ENCODE measurements at places on chromosomes 12 and 14.

GRCh38 chr14:101233021-101233366, 328.3 kb upstream of the DIO3 start:
- no peak for DNase-seq

- no peak for DNase-seq
Observed at GRCh38 chr14:34201909-34202637, 251.2 kb upstream of the EGLN3 start.

DNA sequence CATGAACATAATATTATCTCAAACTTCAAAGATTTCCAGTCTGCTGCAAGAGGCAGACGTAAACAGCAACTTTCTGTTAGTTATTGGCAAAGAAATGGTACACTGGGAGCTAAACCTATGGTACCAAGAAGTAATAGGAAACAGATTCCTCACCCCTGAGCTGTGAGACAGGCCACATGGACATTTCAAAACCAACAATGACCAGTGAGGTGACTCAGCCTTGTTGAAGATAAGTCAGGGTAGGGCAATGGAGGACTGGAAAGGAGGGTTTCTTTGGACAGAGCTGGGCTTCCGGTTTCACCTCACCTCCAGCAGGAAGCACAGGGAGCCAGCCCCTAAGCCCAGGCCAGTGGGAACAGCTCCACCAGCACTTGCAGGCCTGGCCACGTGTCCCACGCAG, 1320.5 kb downstream of the AACS start:
- DNase-seq: no peak

DNA sequence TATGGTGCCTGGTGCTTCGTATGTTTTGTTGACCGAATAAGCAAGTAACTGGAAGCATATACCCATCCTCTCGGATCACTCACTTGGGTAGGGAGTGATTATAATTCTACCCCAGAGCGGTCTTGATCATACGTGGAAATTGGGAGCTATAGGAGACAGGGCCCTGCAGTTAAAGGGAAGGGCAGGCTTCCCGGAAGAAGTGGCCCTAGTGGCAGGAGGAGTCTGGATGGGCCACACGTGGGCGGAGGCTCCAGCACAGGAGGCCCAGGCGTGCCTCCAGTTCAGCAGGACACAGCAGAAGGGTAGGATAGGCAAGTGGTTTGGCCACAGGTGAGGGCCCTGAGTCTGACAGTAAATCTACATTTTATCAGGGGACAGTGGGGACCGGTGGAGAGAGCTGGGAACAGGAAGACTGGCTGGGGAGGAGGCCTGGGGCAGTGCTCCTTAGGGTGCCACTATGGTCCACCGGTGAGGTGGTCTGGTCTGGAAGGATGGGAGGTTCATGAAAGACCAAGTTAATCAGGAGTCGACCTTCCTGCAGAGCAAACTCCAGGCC, 23.5 kb upstream of the YY1 start:
- no peak for DNase-seq

DNA sequence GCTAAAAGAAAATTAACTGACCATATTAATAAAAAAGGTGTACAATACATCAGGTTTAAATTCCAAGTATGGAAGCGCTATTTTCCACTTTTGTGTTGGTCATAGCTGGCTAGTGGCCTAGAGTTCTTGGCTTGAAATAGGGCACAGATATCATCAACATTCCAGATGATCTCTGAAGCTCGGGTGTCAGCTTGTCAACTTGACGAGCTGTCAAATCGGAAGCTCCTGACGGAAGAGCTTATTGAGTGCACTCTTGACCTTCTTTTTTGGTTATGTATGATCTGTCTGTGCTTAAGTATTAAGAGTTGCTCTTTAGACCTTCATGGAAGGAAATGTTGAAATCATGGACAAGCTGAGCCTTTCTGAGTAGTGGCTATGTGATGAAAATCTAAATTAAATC, 177.9 kb downstream of the APAF1 start:
- no peak for DNase-seq

- DNase-seq: no peak
Observed at GRCh38 chr12:92496790-92497189, 206.0 kb upstream of the PLEKHG7 start.

DNA sequence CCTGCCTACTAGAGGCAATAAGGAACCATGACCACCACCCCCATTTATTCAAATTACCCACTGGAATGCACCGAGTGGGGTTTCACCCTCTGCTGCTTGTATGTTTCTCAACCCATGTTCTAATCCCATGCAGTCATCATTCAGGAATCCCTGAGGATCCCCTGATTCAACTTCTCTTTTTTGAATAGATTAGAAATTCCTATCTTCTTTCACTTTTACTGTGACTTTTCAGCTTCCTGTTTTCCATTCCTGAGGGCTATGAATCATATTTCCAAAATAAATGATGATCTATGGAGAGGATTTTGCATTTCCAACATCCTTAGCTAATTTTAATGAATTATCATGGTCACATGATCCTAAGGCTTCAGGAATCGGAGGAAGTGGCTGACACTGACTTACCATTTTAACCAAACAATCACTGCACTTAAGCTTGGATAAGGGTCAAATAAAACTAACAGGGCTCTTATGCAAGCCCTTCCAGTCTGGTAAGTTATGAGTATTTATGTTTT, 19.4 kb upstream of the P2RX4 start:
- no peak for DNase-seq

DNA sequence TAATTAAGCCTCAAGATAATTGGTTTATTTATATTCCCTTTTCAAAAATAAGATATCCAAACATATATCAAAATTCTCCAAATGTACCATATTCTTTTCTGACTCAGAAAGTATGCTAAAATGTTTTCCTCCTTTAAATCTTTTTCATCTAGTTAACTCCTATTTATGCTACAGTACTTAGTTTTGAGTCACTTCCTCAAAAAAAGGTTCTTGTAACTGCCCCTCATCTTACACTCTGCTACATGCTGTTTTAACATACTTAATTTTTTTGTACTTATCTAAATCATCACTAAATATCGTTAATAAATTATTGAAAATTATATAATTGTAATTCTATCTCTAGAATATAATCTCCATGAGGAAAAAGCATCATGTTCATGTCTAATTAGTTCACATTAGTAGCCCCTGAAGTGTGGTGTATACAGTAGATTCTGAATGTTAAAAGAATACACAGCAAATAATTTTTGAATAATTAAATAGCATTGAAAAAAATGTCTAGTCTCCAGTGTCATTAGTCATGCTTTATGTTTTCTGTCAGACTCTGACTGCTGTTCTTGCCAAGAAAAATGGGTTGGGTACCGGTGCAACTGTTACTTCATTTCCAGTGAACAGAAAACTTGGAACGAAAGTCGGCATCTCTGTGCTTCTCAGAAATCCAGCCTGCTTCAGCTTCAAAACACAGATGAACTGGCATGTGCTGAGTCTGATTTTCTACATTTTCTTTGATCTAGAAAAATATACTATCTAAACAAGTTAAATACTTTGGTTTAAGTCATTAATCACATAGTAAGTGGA, 3.5 kb downstream of the KLRD1 start:
- no peak for DNase-seq

GRCh38 chr14:38958589-38958988, 144.4 kb downstream of the SEC23A start:
- no peak for DNase-seq

DNA sequence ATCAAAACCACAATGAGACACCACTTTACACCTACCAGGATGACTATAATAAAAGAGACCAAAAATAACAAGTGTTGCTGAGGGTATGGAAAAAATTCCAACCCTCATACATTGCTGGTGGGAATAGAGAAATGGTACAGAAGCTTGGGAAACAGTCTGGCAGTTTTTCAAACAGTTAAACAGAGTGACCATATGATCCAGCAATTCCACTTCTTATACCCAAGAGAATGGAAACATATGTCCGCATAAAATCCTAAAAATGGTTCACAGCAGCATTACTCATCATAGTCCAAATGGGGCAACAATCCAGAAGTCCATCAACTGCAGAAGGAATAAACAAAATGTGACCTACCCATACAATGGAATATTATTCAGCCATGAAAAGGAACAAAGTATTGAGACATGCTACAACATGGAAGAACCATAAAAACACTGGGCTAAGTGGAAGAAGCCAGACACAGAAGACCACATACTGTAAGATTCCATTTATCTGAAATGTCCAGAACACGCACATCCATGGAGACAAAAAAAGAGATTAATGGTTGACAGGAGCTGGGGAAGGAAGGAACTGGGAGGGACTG, 44.5 kb downstream of the CHGA start:
- DNase-seq: no peak

- DNase-seq: no peak
Observed at GRCh38 chr12:24854908-24855307, 94.0 kb downstream of the BCAT1 start.

GRCh38 chr12:10667581-10667980, 6.3 kb downstream of the STYK1 start:
- DNase-seq: no peak

DNA sequence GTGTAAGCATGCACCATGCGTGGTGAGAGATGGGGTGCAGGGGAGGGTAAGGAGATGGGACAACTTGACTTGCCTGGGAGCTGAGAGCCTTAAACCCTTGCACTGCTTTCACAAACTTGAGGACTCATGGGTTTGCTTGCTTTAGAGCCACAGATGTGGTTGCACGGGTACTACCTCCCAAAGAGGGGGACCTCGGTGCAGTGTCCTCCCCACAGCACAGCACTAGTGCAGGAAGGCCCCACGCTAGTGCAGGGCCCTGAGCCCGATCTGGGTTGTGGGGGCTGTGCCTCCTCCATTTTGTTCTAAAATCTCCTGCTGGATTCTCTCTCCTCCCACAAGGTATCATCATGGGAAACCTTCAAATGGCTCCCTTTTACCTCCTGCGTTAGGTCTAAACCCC, 11.2 kb downstream of the KRT72 start:
- no peak for DNase-seq

- no peak for DNase-seq
Observed at GRCh38 chr12:69097619-69098368, 141.6 kb upstream of the CPSF6 start.

DNA sequence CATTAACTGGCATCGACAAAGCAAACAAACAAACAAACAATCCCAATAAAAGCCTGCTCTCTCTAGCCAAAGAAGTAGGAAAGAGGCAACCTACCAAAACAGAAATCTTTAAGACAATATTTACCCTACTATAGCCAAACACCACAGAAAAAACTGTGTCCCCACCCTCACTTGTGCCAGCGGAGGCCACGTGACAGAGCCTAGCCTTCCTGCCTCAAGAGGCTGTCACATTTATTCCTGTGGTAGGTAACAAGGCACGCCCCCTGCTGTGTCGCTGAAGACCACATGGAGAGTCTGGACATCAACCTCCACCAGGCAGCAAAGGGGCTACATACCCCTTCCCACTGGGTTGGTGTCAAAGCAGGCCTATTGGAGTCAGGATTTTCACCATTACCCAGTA, 148.1 kb downstream of the LMNTD1 start:
- DNase-seq: no peak

DNA sequence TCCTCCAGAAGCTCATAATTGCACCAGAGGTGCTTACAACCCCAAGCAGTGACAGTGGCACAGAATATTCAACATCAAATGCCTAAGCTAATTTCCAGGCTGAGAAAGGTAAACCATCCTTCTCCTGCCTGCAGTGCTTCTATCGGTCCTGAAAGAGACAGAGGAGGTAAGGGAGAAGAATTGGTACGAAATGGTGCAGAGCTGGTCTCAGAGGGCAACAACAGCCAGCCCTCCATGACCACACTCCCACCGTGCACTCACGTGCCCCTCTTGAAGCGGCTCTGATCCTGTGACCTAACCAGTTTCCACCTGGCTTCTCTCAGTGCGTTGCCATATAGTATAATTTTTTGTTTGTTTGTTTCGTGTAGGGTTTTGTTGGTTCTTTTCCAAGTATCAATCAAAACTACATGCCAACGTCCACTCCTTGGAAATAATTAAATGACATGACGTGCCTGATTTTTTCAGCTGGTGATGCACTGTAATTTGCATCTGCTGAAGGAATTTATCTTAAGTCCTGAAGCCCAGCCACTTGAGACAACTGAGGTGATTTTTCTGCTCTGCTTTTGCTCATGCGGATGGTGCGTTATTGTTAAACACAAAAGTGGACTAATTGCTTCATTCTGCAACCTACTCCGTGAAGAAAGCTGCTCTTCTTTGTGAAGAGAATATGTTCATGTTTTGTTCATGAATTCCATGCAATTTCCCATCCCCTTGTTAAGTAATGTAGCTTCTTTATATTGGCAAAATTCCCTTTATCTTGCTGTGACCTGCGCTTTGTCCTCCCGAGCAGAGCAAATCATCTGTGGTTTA, 1.3 kb upstream of the ATP2A2 start:
- no peak for DNase-seq

GRCh38 chr12:42094277-42094676, 50.4 kb downstream of the GXYLT1 start:
- no peak for DNase-seq

DNA sequence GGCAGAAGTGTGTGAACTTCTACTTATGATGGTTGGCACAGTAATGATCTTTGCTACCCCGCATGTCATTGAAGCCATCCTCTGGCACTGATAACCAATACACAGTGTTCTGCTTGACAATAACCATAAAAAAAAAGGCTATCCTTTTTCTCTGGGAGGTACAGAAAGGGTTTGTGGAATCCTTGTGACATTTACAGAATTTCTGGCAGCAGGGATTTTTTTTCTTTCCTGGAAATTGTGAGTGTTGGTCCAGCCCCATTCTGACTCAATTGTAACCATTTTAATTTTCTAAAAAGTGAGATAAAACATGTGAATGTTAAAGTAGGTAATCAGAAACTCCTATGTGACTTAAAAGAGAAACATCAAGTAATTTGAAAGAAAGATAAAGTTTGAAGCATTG, 943.8 kb downstream of the TMTC2 start:
- DNase-seq: no peak

DNA sequence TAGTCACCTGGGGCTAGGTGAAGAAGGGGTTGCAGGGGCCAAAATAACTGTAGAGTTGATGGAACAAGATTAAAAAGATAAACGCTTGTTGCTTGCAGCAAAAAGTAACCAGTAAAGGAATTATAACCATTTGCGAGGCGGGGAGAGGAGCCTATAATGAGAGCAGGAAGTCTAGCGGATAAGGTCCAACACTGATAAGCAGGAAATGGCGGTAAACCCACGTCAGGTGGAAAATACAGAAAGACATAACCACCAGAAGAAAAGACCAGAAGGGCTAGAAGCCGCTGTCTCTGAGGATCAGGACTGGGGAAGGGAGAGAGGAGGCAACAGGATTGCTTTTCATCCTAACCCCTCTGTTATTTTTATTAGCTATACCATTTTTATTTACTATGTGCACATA, 303.3 kb downstream of the DPF3 start:
- DNase-seq: no peak

- DNase-seq: no peak
Observed at GRCh38 chr14:104650981-104651875, 38.2 kb upstream of the INF2 start.

DNA sequence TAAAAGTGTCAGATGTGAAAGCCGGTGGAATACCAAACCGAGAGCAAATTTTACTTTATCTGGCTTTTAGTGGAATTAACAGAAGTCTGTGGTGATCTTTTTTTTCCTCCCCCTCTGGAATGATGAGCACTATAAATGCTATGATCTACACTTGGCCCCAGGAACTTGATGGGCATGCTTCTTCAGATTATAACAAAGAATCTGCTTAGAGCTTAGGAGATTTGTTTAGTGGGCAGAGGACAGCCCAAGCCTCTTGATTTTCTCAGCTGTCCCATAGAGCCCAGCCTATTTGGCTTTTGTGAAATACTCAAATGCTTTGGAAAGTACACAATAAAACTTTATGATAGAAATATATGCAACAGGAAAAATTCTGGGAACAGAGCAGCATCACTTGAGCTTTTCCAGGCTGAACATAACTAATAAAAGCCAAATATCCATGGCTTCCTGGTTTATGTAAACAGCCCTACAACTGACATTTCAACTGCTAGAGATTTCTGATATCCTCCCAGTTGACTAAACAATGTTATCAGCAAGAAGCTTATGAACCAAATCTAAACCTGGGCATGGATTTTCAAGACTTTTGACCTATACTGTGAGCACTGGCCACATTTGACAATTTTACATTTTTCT, 149.6 kb downstream of the PLXNC1 start:
- no peak for DNase-seq
